Muscle of leg (tissue), 16 donors: ENCODE measurements at places on chromosomes 6 and 20. TPM values are rescaled to one million over a fixed set of nuclear protein-coding genes. Genes with fewer than 3 reads are reported as not detected.

Gene PSMB1
- polyA plus RNA-seq: 125 TPM

- no peaks in the 10 kb centered on the region for H3K4me1 ChIP-seq
- H3K4me3 ChIP-seq: no peak overlapping the region
- DNase-seq: no peak
- H3K27me3 ChIP-seq: no peaks in the 10 kb centered on the region
- no peak overlapping the region for H3K27ac ChIP-seq
Observed at GRCh38 chr6:151413372-151414145, 22.2 kb upstream of the ZBTB2 start.

DNA sequence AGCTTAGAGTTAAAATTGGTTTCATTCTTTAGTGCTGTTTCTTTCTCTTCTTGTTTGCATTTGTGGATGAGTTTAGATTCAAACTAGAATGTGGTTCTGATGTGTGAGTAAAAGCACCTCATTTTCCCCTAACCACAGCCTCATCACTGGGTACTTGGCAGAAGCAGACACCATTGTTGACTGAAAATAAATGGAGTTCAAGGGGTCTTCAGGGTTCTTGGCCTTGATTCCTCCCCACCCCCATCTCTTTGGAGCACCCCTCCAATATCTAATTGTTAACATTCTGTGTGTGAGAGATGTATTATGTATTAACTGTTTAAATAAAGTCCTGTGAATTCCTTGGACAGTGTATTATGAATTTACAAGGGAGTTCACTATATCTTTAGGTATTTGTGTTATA lies 59.6 kb downstream of the JARID2 start:
- H3K27ac ChIP-seq: no peak overlapping the region
- H3K36me3 ChIP-seq: no peaks in the 10 kb centered on the region
- H3K4me1 ChIP-seq: peaks cover 12% of the 10 kb centered on the region
- H3K4me3 ChIP-seq: no peak overlapping the region
- H3K27me3 ChIP-seq: no peaks in the 10 kb centered on the region

DNA sequence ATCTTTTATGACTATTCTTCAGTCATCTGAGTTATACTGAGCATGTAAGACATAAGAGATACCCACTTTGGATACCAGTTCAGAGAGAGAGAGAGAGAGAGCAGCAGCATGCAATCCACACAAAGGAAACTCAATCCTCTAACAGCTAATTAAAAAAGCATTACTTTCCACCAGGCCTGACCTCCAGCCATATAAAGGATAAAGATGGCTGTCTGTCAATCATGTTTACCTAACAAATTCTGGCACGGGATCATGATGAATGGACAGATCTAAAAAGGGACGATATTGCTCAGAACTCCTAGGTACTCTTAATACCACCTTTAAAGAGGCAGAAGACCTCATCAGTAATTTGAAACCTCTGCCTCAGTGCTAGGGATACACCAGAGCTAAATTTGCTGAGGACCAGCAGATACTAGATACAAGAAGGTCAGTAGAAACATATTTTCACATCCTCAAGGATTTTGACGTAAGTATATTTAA lies 159.2 kb downstream of the RPS12 start:
- no peaks in the 10 kb centered on the region for H3K36me3 ChIP-seq
- H3K4me3 ChIP-seq: no peak overlapping the region

DNA sequence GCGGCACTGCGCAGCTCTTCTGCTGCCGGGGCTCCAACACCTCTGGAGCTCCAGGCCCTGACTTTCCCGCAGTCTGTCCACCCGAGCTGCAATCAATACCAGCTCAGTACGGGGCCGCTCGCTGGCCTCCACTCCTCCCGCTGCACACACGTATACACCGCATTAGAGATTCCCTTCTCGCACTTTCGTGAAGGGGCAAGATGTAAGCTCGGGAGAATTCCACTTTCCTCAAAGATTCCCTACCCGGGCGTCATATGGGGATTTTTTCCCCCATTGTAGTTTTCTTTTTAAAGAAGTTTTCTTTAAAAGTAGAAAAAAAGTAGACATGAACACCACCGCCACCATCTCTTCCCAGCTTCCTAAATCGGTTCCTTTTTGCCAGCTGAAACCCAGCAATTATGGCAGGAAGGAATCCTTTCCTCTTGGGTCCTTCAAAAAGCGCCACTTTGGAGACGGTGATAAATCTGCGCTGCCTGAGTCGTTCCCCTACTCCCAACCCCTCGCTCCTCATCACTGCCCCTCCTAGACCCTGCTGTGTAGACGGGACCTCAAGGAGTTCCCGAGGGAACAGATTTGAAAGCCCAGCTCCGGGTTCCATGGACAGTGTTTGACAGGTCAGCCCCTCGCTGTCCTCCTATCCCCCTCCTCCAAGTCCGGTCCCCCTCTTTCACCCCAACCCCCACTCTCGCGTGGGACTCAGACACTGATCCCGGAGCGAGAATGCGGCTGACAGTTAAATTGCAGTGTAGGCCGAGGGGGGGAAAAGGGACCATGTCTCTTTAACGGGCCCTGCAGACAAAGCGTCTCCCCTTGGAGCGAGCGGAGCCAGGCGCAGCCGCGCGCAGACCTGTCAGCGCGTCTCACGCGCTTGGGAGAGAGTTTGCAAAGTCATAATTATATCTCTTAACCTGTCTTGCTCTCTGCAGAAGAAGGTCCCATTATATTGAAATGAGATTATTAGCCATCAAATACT lies 39.5 kb downstream of the NCR2 start:
- peak; percentile 41 for DNase-seq
- no peak overlapping the region for H3K27ac ChIP-seq
- peaks cover 42% of the 10 kb centered on the region for H3K4me1 ChIP-seq
- peaks cover 82% of the 10 kb centered on the region for H3K27me3 ChIP-seq
- no peak overlapping the region for H3K4me3 ChIP-seq
